ENCODE measurements at places on chromosomes 13 and 19. TPM values are rescaled to one million over a fixed set of nuclear protein-coding genes. Genes with fewer than 3 reads are reported as not detected.
A peak's percentile ranks its signal among the peaks of the same experiment; 100 is the strongest.

- no peak for DNase-seq
These were observed 11.2 kb downstream of the CEBPA start for GRCh38 chr19:33290956-33291622.

GRCh38 chr13:32010136-32010535, 21.4 kb upstream of the FRY start:
- no peak for DNase-seq

LIM2 gene
- polyA plus RNA-seq = 0.24 TPM

RFPL4A gene
- not detected for polyA plus RNA-seq

DNA sequence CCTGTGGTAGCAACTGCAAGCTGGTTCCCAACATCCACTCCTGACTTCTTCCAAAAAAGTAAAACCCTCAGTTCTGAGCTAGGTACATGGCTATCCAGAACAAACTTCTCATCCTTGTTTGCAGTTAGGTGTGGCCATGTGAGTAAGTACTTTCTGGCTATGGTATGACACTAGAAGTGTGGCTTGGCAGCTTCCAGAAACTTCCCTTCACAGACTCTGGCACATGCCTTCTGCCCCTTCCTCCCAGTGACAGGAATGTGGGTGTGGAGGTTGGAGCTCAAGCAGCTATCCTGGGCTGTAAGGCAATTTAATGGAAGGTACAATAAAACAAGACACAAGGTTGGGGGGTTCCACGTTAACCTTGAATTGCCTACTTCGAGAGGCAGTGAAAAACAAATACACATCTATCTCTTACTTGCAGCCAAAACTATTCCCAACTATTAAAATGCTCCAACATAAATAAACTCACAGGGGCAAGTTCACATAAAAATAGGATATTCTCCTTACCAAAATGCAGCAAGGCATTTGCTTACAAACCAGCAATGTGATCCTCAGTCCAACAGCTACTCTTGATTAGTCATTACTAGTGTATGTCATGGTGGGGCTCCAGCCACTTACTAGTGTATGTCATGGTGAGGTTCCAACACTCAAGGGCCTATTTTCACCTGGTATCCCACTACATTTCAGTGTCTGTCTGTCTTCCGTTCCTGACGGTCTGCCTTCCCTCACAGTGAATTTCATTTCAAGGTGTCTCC, 3.1 kb downstream of the SMG9 start:
- DNase-seq = no peak

ZNF888 gene
- polyA plus RNA-seq = 11.9 TPM

DNA sequence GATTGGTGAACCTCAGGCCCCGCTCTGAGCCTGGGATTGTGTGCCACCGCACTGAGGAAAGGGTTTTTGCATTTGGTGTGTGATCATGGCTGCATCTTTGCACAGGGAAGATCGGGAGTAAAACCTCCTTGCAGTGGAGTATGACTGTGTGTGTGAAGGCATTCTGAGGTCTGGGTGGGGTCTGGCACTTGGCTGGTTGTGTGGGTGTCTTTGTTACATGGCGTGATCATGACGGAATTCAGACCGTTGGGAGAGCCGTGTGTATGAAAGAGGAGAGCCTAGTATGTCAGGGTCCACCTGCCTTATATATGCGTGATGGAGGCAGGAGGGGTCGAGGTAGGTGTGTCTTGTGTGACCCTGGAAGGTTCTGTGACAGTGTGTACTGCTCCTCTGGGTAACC, 740 bp upstream of the BEST2 start:
- DNase-seq = no peak

PSG7 gene
- polyA plus RNA-seq = not detected

DNA sequence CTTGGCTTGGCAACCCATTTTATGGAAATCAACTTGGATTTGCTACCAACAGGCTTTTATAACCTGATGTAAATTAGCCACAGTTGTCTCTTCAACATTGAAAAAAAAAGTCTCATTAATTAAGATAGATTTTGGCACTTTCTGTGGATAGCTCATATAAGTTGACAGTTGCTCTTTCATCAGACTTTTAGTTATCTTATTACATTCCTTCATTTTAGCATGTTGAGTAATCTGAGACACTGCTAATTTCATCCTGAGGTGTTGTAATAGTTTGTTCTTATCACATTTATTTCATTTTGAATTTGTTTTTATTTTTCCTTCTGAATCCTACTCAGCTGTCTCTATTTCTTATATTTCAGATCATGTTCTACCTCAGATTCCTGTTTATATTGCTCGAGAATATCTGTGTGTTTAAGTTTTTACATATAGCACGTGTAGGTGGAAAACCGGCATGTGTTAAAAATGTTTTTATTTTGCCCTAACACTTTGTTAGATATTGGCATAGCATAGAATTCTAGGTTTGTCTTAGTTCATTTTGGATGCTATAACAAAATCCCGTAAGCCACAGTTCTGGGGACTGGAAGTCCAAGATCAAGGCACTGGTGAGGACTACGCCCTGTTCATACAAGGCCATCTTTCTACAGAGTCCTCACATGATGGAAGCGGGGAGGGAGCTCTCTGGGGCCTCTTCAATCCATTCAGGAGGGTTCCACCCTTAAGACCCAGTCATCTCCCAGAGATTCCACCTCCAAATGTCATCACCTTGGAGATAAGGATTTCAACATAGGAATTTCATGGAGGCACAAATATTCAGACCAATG, 239.4 kb downstream of the COL4A1 start:
- DNase-seq = no peak

ZNF442 gene
- polyA plus RNA-seq = 7.8 TPM

DNA sequence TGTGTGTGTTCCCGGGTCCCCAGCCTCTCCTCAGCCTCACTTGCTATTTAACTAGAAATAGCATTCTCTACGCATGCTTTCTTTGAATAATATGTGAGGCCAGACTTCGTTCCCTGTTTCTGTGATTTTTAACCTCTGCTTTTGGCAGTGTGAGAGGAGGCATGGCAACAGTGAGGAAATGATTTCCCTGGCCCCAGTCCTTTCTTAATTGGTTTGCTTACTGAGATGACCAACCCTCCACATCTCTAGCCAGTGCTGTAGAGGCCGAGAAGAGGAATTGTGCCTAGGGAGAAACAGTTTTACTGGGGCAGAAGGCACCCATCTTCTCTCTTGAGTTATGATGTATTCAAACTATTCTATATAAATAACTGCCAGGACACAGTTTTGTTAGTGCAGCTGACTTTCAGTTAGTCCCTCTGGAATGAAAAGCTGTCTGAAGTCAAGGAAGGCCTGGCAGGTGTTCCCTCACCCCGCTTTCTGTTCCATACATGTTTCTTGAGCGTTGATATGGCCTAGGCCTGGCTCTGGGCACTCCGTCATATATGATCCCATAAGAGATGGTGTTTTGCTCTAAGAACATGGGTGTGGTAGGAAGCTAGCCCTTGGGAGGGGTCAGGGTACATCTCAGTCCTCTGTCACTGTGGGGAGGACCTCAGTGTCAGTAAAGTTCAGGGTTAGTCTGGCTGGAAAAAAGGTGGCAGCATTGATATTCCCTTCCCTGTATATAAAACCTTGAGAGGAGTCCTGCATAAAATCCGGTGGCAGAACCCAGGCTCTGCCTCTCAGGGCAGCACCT, 73.7 kb upstream of the NPAS1 start:
- no peak for DNase-seq

ONECUT3 gene
- not detected for polyA plus RNA-seq

GRCh38 chr19:4598712-4599111, 39.2 kb upstream of the SEMA6B start:
- DNase-seq = no peak

DNA sequence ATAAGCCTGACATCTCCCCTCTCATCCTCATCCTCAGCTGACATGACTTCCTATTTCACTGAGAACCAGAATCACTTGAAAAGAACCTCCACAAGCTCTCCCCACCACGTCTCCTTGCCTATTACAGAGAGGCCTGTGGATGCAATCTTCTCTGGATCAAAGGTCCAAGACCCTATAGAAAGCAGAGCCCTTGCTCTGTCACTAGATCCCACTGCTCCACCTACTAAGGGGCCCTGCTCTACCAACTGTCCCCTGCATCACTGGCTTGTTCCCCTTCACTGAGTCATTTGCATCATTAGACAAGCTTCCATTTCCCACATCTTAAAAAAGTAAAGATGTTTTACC, 40.8 kb downstream of the RCBTB2 start:
- DNase-seq = no peak

GRCh38 chr19:55213547-55213946, 4.2 kb upstream of the PTPRH start:
- DNase-seq = no peak

GRCh38 chr19:14432791-14433553, at the start of gene PKN1:
Gene PKN1 (plus strand): TSS chr19:14433306. CDS start chr19:14433522, 216 bp downstream.
- no peak for DNase-seq

CPAMD8 gene
- polyA plus RNA-seq = 28.7 TPM

HIPK4 gene
- polyA plus RNA-seq = 0.04 TPM

- no peak for DNase-seq
These were observed 24.4 kb downstream of the MYO1F start for GRCh38 chr19:8552810-8553209.

- no peak for DNase-seq
These were observed 119.1 kb upstream of the SOX1 start for GRCh38 chr13:111947876-111948275.

PABPC3 gene
- 1.1 TPM for polyA plus RNA-seq

- DNase-seq = no peak
These were observed 22.1 kb downstream of the SPART start for GRCh38 chr13:36323951-36324566.

GRCh38 chr13:95754069-95754468, 77.1 kb downstream of the DNAJC3 start:
- DNase-seq = no peak

NLRP5 gene
- not detected for polyA plus RNA-seq

DNA sequence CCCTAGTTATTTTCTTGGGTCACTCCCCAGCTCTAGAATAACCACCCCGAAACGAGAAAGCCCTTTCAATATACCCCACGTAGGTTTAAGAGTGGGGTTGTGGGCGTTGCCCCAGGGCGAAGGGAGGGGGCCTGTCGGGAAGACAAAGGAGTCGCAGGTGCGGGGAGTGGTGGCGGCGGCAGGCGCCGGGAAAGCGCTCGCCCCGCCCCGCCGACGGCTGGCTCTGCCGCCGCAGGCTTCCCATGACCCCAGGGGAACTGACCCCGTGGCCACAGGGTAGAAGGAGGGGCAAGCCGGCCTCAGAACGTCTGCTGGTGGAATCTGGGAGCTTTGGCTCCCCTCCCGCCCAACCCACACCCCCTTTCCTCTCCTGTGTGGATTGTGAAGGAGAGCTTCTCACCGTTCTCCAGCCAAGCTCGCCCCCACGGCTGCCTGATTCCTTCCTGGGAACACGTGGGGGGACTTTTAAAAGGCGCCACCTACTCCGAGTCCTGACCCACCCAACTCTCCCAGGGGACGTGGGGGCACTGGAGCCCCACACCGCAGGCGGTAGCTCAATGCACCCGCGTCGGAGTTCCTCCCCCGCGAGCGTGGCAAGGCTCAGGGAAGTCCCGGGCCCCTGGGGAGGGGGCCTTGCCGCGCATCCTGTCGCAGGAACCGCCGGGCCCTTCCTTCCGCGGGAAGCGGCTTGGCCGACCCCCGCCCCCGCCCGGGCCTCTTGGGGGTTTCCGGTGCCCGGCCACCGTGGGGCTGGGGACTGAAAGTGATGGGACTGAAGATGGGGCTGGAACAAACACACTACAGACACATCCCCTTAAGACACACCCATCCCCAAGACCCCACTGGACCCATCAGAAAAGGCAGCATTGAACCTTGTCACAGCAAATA, 5.5 kb downstream of the IER2 start:
- DNase-seq = peak; percentile 45

DNA sequence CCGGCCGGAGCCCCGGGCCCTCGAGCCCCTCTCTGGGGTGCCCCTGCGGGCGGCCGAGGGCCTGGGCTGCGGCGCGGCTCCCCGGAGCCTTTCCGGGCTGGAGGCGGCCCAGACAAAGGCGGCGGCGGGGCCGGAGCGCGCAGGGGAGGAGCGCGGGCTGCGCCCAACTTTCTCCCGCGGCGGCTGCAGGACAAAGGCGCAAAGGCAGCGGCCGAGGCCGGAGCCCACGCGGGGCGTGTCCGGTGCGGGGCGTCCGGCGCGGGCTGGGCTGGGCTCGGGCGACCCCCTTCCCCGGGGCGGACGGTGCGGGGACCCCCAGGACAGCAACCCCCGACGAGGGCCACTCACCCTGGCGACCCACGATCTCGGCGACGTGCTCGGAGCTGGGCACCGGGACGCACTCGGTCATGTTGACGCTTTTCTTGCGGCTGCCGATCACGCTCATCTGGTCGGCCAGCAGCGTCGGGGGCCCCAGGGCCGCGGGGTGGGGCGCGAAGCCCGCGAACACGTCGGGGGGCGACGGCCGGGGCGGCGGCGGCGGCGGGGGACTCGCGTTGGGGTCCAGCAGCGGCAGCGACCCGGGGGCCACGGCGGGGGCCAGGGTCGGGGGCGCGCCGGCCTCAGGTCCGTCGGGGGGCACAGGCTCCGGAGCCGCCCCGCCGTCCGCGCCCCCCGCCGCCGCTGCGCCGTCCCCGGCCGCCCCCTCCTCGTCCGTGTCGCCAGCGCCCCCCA, 843 bp downstream of the MEX3D start:
- DNase-seq = no peak

GRCh38 chr19:7645656-7646425, 8.9 kb downstream of the STXBP2 start:
- DNase-seq = no peak

DNA sequence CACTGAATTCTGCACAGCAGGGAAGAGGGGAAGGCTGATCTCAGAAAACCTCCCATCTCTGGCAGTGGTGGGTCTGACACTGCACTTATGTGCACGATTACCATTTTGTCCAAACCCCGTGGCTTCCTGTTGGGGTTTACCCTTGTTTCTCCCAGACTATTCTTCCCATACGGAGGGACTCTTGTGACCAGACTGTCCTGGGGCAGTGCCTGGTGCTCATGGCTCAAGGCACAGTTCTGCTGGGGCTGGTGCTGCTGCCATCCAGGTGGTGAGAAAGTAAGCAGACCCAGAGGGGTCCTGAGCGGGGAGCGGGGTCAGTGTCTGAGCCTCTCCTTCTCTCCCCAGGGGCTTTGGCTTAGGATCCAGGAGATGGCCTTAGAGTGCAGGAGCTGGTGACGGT, 5.1 kb upstream of the SIGLEC9 start:
- DNase-seq = no peak

ZNF345 gene
- 14.0 TPM for polyA plus RNA-seq

GRCh38 chr13:97432232-97432916, 1.6 kb upstream of the RAP2A start:
- no peak for DNase-seq
